Breast epithelium (tissue), 4 donors: ENCODE measurements at places on chromosomes 3 and 15.
A peak's percentile ranks its signal among the peaks of the same experiment; 100 is the strongest.

- no peaks in the 10 kb centered on the region for H3K4me1 ChIP-seq
- no peak overlapping the region for H3K27ac ChIP-seq
- H3K27me3 ChIP-seq: no peaks in the 10 kb centered on the region
- no peak overlapping the region for H3K4me3 ChIP-seq
- H3K36me3 ChIP-seq: no peaks in the 10 kb centered on the region
- no peak for DNase-seq
Measured at GRCh38 chr3:117567382-117567781, 857.8 kb downstream of the TUSC7 start.

DNA sequence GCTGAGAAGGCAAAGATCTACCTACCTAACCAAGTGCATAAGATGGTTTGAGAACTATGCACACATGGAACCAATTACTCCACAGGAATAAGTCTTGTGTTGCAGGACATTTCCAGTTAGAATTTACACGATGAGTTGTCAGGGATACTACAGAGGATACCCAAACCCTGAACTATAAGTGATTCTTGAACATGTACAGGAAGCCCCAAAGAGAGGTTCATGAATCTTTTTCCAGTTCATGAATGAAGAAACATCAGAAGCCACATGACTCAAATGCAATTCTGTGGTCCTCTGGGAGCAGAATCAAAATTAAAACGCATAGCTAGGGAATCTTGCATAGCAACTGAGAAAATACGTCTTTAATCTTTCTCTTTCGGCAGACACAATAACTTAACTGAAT lies 114.1 kb upstream of the LMCD1 start:
- H3K36me3 ChIP-seq: no peaks in the 10 kb centered on the region
- no peak overlapping the region for H3K27ac ChIP-seq
- H3K4me3 ChIP-seq: no peak overlapping the region
- no peaks in the 10 kb centered on the region for H3K27me3 ChIP-seq
- no peaks in the 10 kb centered on the region for H3K4me1 ChIP-seq

- peak overlapping the region; percentile 93 for H3K4me3 ChIP-seq
- H3K36me3 ChIP-seq: no peaks in the 10 kb centered on the region
- no peaks in the 10 kb centered on the region for H3K27me3 ChIP-seq
- DNase-seq: peak; percentile 27
Measured at GRCh38 chr15:57376696-57377477, 582 bp downstream of the CGNL1 start.

- H3K36me3 ChIP-seq: no peaks in the 10 kb centered on the region
- no peaks in the 10 kb centered on the region for H3K27me3 ChIP-seq
- no peaks in the 10 kb centered on the region for H3K4me1 ChIP-seq
- no peak for DNase-seq
Measured at GRCh38 chr3:31953091-31953490, 28.0 kb downstream of the OSBPL10 start.

DNA sequence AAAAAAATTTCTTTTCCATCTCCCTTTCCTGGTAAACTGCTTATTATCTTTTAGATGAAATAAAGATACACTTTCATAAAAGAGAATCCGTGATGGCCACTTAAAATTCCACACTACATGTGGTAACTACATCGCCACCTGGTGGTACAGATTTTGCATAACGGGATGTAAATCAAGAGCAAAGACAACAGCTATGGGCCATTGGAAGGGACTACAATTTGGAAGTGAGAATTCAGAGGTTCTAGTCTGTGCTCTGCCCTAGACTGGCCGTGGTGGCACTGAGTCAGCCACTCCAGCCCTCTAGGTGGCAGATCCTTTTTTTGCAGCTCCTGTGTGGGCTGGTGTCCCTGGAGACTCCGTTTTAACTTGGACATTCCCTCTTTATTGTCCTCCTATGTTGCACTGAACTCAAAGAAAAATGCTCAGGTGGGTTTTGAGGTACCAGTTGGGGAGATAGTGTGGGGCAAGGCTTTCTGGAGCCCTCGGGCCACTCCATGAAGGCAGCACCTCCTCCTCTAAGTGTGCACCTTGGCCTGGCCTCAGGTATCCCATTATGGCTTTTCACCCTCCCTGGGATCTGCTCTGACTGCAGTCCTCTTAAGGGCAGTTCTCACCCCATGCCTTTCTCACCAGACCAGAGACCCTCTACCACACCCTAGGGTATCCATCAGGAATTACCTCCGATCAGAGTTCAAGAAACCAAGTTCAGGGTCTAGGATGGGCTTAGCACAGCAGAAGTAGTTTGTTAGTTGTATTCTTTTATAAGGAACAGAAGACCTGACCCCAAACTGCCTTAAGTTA lies 54.9 kb downstream of the SPSB4 start:
- no peaks in the 10 kb centered on the region for H3K36me3 ChIP-seq
- H3K27ac ChIP-seq: no peak overlapping the region
- DNase-seq: peak; percentile 61
- no peaks in the 10 kb centered on the region for H3K4me1 ChIP-seq
- no peaks in the 10 kb centered on the region for H3K27me3 ChIP-seq
